MG63 (cell line): ENCODE measurements at places on chromosomes 11 and 22. TPM values are rescaled to one million over a fixed set of nuclear protein-coding genes. Genes with fewer than 3 reads are reported as not detected.

ZNF214 gene
- total RNA-seq: 1.1 and 2.2 TPM in 2 replicates

ZP1 gene
- total RNA-seq: not detected in 2 replicates

APOA4 gene
- total RNA-seq: not detected in 2 replicates

DNA sequence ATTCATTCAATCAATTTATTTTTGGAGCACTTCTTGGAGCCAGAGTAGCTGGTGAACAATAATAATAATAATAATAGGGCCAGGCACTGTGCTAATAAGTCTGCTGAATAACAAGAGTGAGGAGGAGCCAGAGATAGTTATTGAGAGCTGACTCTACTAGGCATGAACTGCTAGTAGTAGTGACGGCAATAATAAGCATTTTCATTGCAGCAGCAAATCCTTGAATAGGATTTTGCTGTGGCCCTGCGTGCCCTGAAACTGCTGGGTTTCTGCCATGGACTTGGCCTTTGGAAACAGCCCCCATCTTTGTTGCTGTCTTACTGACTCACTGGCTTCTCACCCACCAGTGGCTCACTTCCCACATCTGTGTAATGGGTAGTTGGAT, 545.9 kb downstream of the MIAT start:
- no peak for DNase-seq

DNA sequence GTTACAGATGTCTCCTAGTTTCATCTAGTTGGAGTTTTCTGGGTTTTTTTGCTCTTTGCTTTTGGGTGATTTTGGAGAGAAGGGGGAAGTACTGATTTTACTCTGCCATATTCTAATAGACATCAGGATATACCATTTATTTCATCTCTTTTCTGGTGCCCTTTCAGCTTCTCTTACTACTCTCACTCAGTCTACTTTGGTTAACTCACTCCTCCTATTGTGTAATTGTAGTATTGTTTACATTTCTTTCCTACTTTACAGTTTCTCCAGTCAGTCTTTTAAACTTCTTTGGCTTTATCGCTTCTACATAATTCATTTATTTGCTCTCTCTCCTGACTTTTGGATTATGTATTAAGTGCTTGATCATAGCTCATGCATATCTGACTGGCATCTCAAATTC, 6.5 kb downstream of the ANKRD42 start:
- no peak for DNase-seq

SBF2 gene
- 16.7 and 23.2 TPM in 2 replicates for total RNA-seq

- DNase-seq: no peak
Measured at GRCh38 chr11:111631024-111631665, 28.9 kb downstream of the SIK2 start.

DNA sequence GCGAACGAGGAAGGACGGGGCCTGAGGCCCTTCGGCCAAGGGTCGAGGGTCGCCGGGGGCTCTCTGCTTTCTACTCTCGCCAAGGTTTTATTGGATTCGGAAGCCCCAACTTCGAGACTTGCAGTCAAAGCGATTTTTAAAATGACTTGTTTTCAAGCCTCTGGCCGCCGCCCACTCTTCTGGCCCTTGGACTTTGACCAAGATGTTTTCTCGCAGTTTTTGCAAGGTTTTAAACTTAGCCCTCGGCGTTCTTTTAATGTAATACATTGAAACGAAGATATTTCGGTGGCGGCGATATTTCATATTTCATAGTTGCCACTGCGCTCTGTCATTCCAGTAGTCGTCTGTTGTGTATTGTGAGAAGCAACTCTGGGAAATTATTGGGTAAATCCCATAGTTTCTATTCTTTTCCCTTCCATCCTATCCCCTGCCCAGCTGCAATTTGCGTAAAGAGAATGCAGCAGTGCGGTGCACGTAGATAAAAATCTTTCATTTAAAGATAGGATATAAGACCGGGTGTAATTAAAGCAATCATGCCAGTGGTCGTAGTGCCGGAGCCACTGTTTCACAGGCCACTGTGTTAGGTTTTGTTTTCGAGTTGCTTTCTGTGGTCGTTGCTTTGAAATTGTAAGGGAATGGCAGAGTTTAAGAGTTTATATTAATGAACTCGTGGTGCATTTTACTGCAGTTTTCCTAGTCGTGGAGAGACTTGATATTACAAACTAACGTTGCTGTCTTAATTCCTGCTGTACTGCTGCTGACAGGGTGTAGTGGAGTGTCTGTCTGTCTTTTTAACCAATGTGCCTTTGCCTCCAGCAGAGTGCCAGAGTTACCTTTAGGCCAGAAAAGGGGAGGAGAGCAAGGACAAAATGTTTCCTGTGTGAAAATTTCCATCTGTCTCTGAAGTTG, 702 bp downstream of the BIRC2 start:
- no peak for DNase-seq

ARHGAP8 gene
- total RNA-seq: not detected in 2 replicates

- no peak for DNase-seq
Measured at GRCh38 chr11:118104491-118104890, 17.7 kb upstream of the SMIM35 start.

CDCA5 gene
- total RNA-seq: 42.5 and 43.5 TPM in 2 replicates

DNA sequence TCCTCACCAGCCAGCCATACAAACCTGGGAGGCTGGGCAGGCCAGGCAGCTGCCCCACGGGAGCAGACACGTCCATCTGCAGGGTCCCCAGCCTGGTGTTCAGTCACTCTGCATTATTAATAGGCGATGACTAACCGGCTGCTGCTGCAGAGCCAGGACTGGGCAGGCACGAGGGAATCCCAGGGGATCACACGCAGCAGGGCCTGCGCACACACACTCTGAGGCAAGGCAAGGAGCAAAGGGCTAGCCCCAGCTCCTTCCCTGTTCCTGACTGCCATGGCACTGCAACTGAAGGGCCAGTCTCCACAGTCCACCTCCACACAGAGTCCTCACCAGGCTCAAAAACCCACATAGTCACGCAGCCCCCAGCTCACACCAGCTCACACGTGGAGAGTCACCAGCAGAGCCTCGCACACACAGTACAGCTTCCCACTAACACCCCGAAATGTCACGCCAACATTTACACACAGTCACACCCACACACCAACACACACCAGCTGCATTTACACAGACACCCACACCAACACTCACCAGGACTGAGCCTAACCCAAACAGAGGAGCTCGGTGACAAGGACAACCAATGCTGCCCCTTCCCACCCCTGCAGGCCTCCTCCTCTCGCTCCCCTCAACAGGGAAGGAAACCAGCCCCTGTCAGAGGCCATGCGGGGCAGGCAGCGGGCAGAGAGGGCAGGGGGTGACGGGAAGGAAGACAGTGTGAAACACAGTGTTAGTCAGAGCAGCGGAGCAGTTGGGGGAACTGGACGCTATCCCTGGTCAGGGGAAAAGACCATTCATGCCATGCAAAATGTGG, 47.3 kb downstream of the NRXN2 start:
- peak; percentile 89 for DNase-seq

MS4A4E gene
- total RNA-seq: not detected in 2 replicates

RBMXL2 gene
- not detected in 2 replicates for total RNA-seq

DNA sequence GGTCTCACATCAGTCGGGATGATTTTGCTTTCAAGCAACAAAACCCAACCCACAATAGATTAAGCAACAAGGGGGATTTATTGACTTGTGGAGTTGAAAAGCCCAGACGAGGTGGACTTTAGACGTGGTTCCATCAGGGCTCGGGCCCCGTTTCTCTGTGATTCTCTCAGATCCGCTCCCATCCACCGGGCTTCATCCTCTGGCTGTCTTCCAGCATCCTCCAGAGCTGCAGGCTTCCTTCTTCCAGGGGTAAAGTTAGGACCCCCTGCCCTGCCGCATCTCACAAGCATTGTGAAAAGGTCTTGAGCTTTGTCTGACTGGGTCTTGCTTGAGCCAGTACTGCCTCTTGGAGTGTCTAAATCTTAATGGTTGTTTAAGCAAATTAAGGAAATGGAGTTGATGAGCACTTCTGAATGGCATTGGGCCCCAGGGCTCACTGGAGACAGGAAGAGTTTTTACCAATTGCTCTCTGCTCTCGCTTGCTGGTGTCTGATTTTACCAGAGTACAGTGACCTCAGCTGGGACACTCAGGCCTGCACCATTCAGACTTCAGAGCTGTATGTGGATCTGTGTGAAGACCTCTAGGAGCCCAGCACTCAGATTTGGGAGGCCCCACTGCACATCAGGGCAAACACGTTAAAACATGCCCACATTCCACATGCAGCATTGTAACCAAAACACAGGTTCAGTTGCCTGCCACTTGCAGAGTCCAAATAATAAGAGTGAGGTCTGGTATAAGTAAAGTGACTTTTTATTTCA, 13.5 kb upstream of the FTH1 start:
- no peak for DNase-seq

SHANK3 gene
- total RNA-seq: 1.3 and 2.6 TPM in 2 replicates
